GM23248 (cell line): ENCODE measurements at places on chromosomes 2 and 18. TPM values are rescaled to one million over a fixed set of nuclear protein-coding genes. Genes with fewer than 3 reads are reported as not detected.

GRCh38 chr2:210086292-210086691 lies 83.9 kb downstream of the RPE start:
- no peak overlapping the region for H3K4me3 ChIP-seq
- no peaks in the 10 kb centered on the region for H3K36me3 ChIP-seq
- H3K27ac ChIP-seq = no peak overlapping the region
- H3K27me3 ChIP-seq = no peaks in the 10 kb centered on the region
- peak; percentile 57 for DNase-seq

DNA sequence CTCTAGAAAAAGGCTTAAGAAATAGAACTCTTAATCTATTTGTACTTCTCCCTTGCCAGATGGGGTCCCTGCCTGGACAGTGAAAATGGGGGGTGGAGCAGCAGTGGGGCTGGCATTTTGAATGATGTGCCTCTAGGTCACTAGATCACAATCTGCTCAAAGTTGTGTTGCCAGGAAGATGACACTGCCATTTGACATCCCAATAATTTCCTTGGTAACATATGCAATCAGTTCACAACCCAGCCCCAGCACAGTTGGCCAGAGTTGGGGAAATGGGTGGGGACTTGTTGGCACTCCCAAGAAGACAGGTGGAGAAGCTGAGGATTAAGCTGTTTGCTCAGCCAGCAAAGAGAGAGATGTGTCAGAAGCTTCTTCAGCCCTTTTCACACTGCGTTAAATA lies 558.3 kb upstream of the KLHL29 start:
- no peaks in the 10 kb centered on the region for H3K27me3 ChIP-seq
- no peak overlapping the region for H3K27ac ChIP-seq
- DNase-seq = no peak
- H3K4me1 ChIP-seq = no peaks in the 10 kb centered on the region
- no peak overlapping the region for H3K4me3 ChIP-seq

DNA sequence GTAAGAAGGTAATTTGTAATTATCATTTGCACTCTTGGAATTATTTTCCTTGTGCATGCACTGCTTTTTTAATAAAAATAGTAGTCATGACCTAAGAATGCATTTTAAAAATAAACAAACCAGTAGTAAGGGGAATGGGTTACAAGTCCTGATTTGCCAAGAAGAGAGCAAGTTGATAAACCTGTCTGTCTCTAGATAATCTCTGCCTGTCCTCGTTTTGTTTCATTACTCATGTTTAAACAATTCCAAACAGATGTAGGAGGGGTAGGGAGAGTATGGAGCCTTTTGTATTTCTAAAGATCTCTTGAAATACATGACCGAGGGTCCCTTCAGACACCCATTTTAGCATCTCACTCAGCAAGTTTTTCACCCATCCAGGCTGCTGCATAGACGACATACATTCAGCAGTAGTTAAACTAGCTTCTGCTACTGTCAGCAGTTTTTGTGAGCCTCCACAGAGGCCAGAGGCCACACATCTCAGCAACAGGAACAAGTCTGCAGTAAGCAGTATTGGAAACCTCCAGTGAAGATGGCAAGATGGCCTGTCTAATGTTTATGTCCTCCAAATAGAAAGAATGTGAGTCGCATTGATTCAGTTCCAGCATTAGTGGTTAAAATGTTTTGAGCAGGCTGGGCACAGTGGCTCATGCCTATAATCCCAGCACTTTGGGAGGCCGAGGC lies 2.3 kb upstream of the EXOC6B start:
- H3K4me3 ChIP-seq = no peak overlapping the region
- H3K27me3 ChIP-seq = peaks cover 3% of the 10 kb centered on the region; the same call in 1 of the 2 replicates
- no peaks in the 10 kb centered on the region for H3K36me3 ChIP-seq
- H3K27ac ChIP-seq = no peak overlapping the region
- peak; percentile 28 for DNase-seq

GRCh38 chr2:137020452-137021196 lies 255.3 kb downstream of the THSD7B start:
- no peaks in the 10 kb centered on the region for H3K4me1 ChIP-seq
- H3K27ac ChIP-seq = no peak overlapping the region
- no peak for DNase-seq
- no peaks in the 10 kb centered on the region for H3K27me3 ChIP-seq
- H3K36me3 ChIP-seq = no peaks in the 10 kb centered on the region

- H3K4me1 ChIP-seq = no peaks in the 10 kb centered on the region
- no peak overlapping the region for H3K4me3 ChIP-seq
- no peaks in the 10 kb centered on the region for H3K36me3 ChIP-seq
- no peak overlapping the region for H3K27ac ChIP-seq
- no peaks in the 10 kb centered on the region for H3K27me3 ChIP-seq
- no peak for DNase-seq
Measured at GRCh38 chr2:239593455-239593854, 192.6 kb upstream of the HDAC4 start.

DNA sequence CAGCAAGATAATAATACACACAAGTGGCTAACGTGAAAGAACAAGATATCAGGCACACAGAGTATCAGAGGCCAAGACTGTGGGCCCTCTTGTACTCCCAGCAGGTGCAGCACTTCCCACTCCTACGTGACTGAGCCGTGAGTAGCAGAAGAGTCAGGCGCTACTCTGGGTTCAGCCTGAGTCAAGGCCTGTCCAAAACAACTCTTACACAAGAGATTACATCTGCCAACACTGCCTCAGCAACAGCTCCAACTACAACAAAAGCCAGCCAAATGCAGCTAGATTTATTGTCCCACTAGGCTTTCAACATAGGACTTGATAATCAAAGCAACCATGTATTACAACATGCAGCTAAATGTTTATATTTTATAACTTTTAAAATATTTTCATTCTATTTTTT lies 56.2 kb downstream of the ITSN2 start:
- no peak overlapping the region for H3K4me3 ChIP-seq
- no peaks in the 10 kb centered on the region for H3K27me3 ChIP-seq

DNA sequence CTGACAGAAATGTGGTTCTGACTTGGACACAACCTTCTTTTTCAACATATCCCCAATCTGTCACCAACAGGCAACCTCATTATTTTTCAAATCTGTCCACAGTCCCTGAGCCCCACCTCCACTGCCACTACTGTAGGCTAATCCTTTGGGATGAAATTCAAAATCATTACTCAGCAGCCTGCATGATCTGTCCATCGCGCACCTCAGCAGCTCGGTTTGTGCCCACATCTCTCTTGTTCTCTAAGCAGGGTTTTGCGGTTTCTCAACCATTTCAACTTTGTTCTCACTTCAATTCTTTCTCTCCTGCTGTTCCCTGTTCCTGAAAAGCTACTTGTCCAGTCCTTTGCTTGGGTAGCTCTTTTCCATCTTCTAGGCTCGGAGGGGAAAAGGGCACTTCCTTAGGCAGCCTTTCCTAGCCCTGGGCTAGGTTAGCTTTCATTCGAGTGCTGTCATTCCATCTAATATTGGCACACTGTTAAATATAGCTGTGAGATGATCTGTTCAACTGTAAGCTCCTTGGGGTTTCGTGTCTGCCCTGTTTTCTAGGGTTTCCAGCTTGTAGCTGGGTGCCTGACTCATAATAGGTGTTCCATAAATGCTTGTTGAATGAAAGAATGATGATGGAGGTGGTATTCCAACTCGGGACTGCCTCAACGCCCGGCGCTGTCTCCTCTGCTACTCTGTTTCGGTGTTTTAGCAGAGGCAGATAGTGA lies 653 bp upstream of the ANKAR start:
- H3K4me3 ChIP-seq = peak overlapping the region; percentile 84
- peak overlapping the region; percentile 90 for H3K27ac ChIP-seq
- DNase-seq = peak; percentile 50
- H3K36me3 ChIP-seq = peaks cover 18% of the 10 kb centered on the region

DNA sequence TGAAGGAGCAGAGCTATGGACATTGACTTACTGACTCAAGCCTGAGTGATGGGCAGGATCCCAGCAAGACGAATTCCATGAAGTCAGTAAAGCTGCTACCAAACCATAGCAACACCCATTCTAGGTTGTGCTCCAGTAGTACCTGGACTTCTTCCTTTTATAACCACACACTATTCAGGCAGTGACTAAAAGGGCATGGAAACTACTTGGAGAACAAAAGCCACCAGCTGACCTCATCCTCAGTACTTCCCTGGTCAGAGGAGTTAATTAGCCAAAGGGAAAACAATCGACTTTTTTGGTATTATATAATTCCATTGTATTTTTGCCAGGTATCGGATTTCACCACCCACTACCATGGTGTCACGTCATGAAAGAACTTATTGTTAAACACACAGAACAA lies 237.1 kb downstream of the TTC32 start:
- H3K27ac ChIP-seq = no peak overlapping the region
- H3K27me3 ChIP-seq = no peaks in the 10 kb centered on the region
- H3K36me3 ChIP-seq = no peaks in the 10 kb centered on the region
- H3K4me1 ChIP-seq = peaks cover 12% of the 10 kb centered on the region; the same call in 1 of the 2 replicates
- DNase-seq = peak; percentile 40

DNA sequence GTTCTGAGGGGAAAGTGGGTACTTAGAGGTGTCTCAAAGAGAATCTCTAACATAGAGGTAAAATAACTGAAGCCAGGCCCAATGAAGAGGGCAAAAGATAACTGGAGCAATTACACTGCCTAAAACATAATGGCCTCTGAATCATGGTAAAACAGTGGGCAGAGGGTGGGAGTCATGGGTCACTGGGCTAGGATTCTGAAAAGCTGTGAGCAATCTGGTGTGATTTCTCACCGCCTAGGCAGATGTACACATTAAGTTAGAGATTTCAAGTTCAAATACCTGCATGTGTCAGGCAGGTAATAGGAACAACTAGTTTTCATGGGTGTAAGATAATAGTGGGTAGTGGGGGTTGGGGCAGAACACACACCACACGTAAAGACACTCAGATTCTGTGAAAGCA lies 45.6 kb downstream of the INSIG2 start:
- no peak for DNase-seq
- no peaks in the 10 kb centered on the region for H3K36me3 ChIP-seq
- no peak overlapping the region for H3K4me3 ChIP-seq
- peaks cover 4% of the 10 kb centered on the region; the same call in 1 of the 2 replicates for H3K27me3 ChIP-seq
- no peak overlapping the region for H3K27ac ChIP-seq

DNA sequence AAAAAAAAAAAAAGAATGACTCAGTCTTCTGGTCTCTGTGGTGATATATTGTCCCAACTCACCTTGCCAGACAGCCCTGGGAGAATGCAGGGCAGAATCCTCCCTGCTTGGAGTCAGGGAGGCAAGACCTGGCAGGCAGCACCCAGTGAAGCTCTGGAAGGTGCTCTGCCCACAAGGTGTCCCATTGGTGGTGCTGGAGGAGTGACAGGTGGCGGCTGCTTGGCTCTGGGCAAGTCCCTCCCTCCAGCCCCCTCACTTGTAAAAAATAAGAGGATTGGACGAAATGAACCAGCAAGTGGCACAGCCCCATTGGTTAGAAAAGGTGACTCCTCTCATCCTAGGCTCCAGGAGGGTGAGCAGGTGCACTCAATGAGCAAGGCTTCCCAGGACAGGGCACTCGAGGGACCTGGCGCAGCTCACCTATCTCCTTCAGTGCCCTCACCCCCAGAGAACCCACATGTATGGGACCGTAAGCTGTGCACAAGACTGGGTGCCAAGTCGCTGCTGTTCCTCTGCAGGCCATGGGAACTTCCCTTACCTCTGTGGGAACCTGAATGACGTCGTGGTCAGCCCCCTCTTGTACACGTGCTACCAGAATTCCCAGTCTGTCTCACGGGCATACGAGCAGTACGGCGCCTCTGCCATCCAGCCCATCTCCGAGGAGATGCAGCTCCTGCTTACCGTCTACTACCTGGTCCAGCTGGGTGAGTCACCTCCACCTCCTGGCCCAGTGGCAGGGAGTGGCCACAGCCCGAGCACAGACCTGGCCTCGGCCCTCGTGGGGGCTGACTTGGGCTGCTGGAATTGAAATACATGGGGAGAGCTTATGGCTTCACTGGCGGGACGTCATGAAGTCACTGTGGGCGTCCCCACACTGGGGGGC lies 54.6 kb downstream of the GREB1 start:
- no peak for DNase-seq
- no peak overlapping the region for H3K27ac ChIP-seq
- H3K4me3 ChIP-seq = no peak overlapping the region
- H3K4me1 ChIP-seq = peaks cover 6% of the 10 kb centered on the region; the same call in 1 of the 2 replicates
- no peaks in the 10 kb centered on the region for H3K27me3 ChIP-seq

DNA sequence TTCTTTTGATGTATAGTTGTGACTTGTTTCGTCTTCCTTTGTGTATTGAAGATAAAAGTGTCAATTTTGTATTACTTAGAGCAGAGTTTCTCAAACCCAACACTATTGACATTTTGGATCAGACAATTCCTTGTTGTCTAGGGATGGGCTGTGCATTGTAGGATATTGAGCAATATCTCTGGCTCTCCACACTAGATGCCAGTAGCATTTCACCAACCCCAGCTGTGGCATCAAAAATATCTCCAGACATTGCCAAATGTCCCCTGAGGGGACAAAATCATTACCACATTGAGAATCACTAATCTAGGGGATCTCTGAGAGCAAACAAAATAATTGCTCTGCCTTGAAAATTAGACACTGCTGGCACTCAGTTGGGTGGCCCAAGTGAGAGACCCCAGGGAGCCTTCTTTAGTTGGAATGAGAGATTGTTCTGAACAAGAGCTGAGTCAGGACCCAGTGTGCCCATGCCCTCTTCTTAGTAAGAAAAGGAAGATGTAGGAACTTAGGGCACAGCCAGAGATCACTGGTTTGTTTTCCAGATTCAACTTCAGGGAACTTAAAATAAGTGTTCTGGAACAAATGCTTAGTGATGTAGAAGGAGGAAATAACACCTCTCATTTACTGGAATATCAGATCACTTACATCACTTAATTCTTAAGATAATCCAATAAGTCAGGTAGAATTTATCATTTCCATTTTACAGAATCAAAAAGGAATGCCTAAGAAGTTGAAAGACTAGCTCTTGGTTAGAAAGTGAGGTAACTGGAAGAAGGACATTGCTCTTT lies 466.6 kb upstream of the TNP1 start:
- H3K27me3 ChIP-seq = no peaks in the 10 kb centered on the region
- peak; percentile 38 for DNase-seq
- no peak overlapping the region for H3K27ac ChIP-seq
- no peak overlapping the region for H3K4me3 ChIP-seq

- no peak overlapping the region for H3K27ac ChIP-seq
- no peak overlapping the region for H3K4me3 ChIP-seq
- no peaks in the 10 kb centered on the region for H3K36me3 ChIP-seq
- DNase-seq = no peak
- peaks cover 5% of the 10 kb centered on the region; the same call in 1 of the 2 replicates for H3K4me1 ChIP-seq
Measured at GRCh38 chr2:44245083-44245861, 30.0 kb upstream of the SLC3A1 start.

DNA sequence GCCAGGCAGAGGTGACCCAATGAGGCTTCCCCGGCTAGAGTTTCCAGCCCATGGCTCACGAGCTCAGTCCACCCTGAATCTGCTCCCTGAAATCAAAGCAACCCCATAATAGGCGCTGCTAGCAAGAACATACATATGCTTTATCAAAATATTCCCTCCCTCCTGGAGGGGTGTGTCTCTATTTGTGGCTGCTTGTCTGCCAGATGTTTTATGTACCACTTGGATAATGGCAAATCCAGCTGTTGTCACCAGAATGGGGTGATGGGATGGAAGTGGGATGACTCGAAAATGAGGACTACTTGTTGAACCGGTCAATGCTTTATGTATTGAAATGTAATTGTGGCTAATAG lies 152.0 kb downstream of the GALNT14 start:
- no peaks in the 10 kb centered on the region for H3K4me1 ChIP-seq
- no peak overlapping the region for H3K4me3 ChIP-seq
- H3K27ac ChIP-seq = no peak overlapping the region
- DNase-seq = no peak
- no peaks in the 10 kb centered on the region for H3K36me3 ChIP-seq

KCNJ13 gene
- total RNA-seq = not detected in 2 replicates

ZNF236 gene
- total RNA-seq = 5.1 and 12.4 TPM in 2 replicates

MAPK4 gene
- 0.22 TPM in 1 of 2 replicates, not detected in the other for total RNA-seq

SAG gene
- total RNA-seq = not detected in 2 replicates

MYCN gene
- not detected in 2 replicates for total RNA-seq

SERPINB11 gene
- not detected in 2 replicates for total RNA-seq

METTL8 gene
- total RNA-seq = 17.8 and 38.5 TPM in 2 replicates

CABYR gene
- 2.9 and 4.9 TPM in 2 replicates for total RNA-seq

CXCR1 gene
- not detected in 2 replicates for total RNA-seq

DNAJC5G gene
- total RNA-seq = not detected in 2 replicates

AMER3 gene
- total RNA-seq = not detected in 2 replicates

TGFA gene
- 14.8 and 17.3 TPM in 2 replicates for total RNA-seq

GPR155 gene
- 3.4 and 3.8 TPM in 2 replicates for total RNA-seq
